NCI-H2029 treated with DMSO at 0.1 percent for 48 hours (cell line): ENCODE measurements at places on chromosomes 1 and 21.

- no peak for DNase-seq
These were observed 121.4 kb upstream of the GORAB start for GRCh38 chr1:170410401-170411166.

GRCh38 chr1:61082311-61083012, at the start of gene NFIA:
TSS of gene NFIA (plus strand) at chr1:61082561.
- DNase-seq = peak; percentile 80

DNA sequence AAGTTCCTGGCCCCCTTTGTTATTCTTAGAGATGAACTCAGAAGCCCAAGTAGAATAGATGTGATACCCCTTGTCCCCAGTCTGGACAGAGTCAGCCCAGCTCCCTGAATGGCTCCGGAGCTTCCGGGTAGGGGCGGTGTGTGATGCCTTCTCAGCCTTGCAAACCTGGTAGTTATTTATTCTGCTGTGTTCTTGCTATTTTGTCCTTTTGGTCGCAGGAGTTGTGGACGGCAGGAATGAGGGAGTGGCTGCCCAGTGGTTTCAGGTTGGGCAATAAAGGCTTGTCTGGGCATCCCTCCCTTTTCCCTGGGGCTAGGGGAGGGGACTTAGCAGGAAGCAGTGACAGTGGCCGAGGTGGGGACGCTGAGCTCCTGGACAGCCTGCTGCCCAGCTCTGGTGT, 2.8 kb downstream of the PTPRU start:
- DNase-seq = no peak

- DNase-seq = no peak
These were observed 60.4 kb downstream of the B3GALT5 start for GRCh38 chr21:39673163-39673562.

DNA sequence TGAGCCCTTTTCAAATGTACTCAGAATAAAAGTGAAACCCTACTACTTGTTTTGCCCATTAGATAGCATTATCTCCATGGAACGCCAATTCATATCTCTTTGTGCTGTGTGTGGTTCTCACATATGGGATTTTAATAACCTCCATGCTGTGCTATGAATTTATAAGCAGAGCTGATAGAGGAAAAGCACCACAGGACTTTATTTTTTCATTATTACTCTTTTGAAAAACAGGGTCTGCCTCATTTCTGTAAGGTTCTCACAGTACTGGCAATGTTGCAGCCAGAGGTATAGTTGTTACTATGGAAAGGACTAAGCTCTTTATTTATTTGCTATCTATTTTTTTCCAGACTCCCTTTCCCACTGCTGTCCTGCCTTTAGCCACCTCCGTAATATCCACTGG, 313.7 kb downstream of the ST6GALNAC3 start:
- no peak for DNase-seq

GRCh38 chr1:163320891-163321290, 863 bp upstream of the NUF2 start:
- DNase-seq = no peak

DNA sequence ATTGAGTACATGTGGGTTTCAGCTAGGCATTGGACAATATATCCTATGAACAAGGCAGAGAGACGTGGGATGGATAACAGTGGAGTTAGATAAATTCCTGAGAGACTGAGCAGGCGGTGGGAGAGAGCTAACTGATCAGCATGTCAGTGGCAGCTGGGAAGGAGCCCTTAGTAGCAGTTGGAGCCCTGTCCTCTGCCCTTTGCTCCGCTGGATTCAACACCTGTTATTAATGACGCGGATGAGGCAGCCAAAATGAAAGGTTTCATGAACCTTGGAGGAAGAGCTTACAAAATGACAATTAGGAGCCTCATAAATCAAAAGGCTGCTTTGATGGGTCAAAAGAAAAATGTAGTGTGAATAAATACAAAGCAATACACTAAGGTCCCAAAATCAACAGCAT, 16.1 kb downstream of the UBIAD1 start:
- DNase-seq = no peak

DNA sequence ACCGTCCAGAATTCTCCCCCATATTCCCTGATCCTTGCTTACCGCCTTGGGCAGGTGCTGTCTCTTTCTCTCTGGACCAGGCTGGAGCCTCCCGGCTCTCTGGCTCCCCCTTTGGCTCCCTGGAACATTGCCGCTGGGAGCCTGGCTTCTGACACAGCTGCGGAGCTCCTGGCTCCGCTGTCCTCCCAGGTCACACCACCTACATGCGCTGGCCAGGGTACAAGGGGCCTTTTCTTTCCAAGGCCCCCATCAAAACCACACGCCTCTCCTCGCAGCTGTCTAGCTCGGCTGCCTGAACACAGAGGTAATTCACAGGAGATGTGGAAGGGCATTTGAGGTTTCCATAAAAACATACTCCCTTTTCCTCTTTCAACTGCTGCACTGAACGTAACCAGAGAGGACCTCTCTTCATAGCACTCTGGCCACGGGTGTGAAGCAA, 7.5 kb upstream of the ZNF648 start:
- DNase-seq = no peak

- DNase-seq = no peak
These were observed 2.8 kb upstream of the TEX35 start for GRCh38 chr1:178510155-178510554.

DNA sequence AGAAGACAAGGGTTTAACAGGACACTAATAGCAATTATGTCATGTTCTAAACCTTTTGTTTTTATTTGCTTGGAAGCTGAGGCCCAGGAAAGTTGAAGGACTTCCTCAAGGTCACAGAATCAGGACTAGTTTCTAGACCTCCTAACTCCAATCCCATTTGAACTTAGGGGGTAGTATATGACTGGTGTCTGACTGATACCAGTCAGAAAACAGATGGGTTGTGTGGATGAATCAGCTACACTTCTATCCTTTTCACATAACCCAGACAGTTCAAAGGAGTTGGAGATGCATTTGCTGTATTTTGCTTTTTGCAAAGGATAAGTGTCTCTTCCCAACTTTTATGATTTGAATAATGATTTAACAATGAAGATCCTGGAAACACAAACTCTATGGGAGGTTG, 322.5 kb downstream of the HLX start:
- no peak for DNase-seq

GRCh38 chr1:21775985-21776562, 6.9 kb downstream of the USP48 start:
- no peak for DNase-seq

- DNase-seq = no peak
These were observed 214.1 kb upstream of the L1TD1 start for GRCh38 chr1:61980561-61980960.

GRCh38 chr1:246091477-246091876, 415.6 kb downstream of the SMYD3 start:
- DNase-seq = no peak

DNA sequence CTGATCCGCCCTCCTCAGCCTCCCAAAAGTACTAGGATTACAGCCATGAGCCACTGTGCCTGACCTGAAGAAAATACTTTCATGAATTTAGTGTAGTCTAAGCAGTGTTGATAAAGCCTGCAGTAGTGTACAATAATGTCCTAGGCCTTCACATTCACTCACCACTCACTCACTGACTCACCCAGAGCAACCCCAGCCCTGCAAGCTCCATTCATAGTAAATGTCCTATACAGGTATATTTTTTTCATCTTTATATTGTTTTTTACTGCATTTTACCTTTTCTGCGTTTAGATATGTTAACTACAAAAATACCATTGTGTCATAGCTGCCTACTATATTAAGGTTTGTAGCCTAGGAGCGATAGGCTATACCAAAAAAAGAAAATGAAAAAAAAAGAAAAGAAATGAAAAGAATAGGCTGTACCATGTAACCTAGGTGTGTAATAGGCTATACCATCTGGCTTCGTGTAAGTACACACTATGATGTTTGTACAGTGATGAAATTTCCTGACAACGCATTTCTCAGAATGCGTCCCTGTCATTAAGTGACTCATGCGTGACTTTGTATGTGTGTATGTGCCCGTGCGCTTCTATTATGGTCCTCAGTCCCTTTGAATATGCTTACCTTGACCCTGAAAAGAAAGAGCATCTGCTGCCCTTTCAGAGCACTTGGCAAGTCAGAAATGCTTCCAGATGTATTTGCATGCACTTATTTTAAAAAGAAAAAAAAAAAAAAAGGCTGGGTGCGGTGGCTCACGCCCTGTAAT, 9.2 kb upstream of the SLAMF8 start:
- DNase-seq = peak; percentile 90

- DNase-seq = no peak
These were observed 16.8 kb downstream of the CR2 start for GRCh38 chr1:207470927-207471326.

GRCh38 chr1:228853637-228854036, 118.4 kb downstream of the RHOU start:
- no peak for DNase-seq

GRCh38 chr1:41735631-41736260, 183.0 kb downstream of the HIVEP3 start:
- no peak for DNase-seq

DNA sequence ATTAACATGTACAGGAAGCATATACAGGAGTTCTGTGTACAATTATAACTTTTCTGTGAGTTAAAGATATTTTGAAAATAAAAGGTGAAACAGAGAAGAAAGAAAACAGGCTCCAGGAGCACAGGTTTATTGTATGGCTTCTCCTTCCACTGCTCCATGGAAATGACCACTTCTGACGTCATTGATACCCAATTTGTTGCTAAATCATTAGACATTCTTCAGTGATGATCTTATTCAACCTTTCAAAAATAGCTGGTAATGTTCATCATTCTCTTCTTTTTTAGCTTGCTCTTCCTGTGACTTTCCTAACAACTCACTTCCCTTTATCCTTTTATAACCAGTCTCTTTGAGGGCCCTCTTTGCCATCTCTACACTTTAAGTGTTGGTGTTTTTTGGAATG, 77.8 kb downstream of the KCNK2 start:
- DNase-seq = no peak

DNA sequence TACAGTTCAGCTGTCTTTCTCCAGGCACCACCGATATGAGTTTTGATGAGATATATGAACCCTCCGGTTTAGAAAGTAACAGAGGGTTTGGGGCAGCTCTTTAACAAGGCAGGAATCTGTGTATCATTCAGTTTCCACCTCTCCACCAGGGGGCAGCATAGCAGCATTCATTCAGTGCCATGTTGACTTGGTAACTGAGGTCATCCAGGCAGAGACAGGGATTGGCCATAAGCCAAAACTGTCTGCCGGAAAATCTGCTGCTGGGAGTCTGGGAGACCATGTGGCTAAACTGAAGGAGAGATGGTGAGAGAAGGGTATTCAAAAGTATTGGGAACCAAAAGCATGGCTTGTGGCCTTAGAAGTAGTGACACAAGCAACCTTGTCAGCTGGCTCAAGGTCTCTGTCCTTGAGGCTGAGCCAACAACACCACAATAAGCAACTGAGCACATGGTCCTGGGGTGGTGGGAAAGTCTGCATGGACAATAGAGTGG, 98.5 kb downstream of the LMX1A start:
- DNase-seq = peak; percentile 58

DNA sequence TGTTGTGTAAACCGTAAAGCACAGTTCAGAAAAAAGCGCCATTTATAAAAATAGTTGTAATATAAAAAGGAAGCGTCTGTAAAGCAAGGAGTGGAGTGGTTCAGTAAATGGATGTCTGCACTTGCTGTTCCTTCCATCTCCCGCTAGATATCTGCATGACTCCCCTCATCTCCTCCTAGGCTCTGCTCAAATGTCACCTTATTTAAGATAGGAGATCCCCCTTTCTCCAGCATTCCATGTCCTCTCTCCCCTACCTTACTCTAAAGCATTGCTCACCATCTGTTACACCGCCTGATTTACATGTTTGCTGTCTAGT, 745 bp downstream of the MUL1 start:
- DNase-seq = no peak
